ENCODE measurements at places on chromosomes 3 and 15.

- DNase-seq, result no peak
Observed at GRCh38 chr15:31178705-31179104, 77.2 kb upstream of the TRPM1 start.

DNA sequence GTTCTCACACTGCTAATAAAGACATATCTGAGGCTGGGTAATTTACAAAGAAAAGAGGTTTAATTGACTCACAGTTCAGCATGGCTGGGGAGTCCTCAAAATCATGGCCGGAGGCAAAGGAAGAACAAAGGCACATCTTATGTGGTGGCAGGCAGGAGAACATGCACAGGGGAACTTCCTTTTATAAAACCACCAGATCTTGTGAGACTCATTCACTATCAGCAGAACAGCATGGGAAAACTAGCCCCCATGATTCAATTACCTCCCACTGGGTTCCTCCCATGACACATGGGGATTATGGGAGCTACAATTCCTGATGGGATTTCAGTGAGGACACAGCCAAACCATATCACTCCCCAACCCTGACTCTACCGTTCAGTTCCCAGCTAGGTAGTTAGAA lies 59.7 kb upstream of the MINAR1 start:
- no peak for DNase-seq

GRCh38 chr15:37148714-37149113 lies 48.4 kb upstream of the MEIS2 start:
- DNase-seq, result no peak

DNA sequence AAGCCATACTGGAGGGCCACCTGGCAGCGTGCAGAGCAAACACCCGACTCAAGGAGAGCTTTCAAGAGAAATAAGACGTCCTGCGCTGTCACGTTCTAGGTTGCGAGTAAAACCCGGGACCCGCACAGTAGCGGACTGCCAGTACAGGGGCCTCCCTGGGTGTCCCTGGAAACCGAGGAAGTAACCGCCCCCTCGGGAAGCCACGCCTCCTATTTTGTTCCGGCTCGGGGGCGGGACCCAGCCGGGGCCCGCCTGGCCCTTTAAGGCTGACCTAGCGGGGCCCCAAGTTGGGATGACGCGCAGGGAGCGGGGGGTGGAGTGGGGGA lies 218 bp upstream of the MAPKAPK3 start:
- peak; percentile 95 for DNase-seq

GRCh38 chr15:71628988-71629770 lies 181.2 kb upstream of the NR2E3 start:
- DNase-seq, result no peak

DNA sequence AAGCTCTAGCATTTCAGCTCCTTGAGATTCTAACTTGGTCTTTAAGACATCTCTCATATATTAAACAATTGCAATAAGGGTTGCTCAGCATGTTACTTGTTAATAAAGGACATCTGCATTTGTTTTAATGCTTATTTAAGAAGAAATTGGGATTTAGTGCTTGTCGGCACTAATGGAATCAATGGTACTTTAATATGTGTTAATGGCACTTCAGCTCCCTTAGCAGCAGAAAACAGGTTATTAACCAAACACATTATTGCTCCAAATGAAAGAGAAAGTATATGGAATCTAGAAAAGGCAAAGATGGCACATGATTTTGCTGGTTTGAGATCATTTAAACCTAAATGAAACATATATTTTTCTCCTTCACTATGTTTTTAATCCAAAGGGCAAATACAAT lies 137.3 kb upstream of the GOLIM4 start:
- no peak for DNase-seq

GRCh38 chr3:155517903-155518302 lies 224.4 kb upstream of the STRIT1 start:
- no peak for DNase-seq

GRCh38 chr15:62491642-62492041 lies 326.6 kb upstream of the C2CD4B start:
- no peak for DNase-seq

DNA sequence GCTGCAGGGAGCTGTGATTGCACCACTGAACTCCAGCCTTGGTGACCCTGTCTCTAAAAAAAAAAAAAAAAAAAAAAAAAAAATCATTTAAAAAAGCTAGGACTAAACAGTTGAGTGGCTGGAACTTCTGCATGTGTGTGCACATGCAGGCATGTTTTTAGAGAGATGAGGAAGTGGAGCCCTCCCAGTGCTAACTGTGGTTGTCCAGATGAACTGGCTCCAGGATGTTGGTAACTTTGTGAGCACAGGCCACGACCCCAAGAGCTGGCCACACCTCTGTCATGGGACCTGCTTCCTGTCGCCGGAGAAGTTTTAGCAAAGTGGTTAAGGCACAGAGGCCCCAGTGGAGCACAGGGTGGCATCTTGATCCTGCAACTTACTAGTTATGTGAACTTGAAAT lies 27.0 kb downstream of the CHCHD6 start:
- DNase-seq, result no peak

DNA sequence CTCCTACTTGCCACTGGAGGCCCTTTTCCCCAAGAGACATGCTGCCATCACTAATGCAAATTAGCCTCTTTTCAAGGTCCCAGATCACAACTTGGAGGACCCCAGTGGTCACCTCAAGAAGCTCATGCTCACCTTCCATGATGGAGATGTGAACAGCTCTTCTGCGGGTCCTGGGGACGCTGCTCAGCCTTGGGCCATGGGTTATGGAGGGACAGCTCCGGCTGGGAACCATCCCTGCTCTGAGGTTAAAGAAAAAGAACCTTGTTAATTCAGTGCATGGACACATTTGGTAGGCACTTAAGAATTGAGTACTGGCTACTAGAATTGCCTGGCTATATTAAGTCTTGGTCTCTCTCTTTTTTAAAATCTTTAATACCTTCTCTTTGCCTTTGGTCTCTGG lies 56.8 kb downstream of the WDR76 start:
- DNase-seq, result no peak

DNA sequence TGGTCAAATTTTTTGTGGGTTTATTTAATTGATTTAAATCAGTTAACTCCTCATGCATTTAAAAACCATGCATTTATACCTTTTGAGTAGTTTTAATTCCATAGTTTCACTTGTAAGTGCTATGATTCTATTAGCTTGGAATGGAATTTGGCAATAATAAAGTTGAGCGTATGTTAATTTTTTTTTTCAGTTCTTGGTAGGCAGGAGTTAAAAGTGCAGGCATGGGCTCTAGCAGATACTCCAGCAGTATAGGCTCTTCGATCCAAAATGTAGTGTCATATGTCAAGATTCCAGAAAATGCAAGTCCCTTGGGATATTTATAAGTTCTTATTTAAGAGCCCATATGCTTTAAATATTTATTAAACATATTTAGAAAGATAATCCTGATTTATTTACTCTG lies 70.3 kb downstream of the LYSMD4 start:
- no peak for DNase-seq

- no peak for DNase-seq
Observed at GRCh38 chr3:106257172-106257571, 388.4 kb upstream of the CBLB start.

DNA sequence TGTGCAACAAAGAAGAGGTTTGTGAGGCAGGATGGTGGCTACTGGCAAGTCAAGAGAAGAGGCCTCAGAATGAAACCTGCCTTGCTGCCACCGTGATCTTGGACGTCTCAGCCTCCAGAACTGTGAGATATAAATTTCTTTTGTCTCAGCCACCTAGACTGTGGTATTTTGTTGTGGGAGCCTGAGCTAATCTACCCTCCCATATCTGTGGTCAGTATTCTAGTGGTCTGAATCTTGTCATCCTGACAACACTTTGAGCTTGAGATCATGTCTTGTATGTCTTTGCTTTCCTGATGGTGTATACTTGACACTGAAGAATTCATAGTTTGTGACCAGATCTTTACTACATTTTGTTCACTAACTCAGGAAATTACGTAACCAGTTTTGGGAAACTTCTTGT lies 240.6 kb upstream of the GOLIM4 start:
- DNase-seq, result no peak

GRCh38 chr15:79066391-79067071 lies 24.0 kb downstream of the RASGRF1 start:
- DNase-seq, result no peak

DNA sequence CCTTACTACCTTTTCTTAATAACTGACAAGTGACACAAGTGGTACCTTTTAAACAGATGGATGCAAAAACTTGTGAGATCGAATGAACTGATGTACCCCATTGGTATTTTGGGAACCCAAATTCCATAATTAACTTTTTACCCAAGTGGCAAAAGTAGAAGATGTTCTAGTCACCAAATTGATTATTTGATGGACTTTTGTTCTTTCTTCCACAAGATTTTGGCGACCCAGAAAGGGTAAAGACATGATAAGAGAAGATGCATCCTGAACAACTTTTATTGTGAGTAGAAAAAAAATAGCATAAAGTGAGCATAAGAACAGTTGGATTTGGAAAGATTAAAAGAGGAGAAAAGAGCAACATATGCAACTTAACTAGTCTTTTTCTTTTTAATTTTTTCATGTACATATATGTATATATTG lies 159.5 kb downstream of the TIGIT start:
- DNase-seq, result no peak

DNA sequence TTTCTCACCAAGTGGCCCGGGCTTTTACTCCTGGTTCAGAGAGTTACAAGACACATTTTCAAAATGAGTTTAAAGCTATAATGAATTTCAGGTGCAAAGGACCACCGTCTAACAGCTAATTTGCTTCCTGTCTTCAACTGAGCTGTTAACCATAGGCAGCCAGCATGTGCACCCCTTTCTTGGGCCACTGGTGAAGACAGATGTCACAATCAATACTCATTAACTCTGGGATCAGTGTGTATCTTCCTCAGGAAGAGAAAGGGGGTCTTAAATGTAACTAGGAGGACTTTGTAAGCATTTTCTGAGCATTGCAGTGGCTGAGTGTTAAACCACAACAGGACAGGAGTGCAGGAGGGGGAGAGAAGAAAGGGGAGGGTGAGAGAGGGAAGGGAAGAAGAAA lies 750.7 kb upstream of the CFAP20DC start:
- no peak for DNase-seq

DNA sequence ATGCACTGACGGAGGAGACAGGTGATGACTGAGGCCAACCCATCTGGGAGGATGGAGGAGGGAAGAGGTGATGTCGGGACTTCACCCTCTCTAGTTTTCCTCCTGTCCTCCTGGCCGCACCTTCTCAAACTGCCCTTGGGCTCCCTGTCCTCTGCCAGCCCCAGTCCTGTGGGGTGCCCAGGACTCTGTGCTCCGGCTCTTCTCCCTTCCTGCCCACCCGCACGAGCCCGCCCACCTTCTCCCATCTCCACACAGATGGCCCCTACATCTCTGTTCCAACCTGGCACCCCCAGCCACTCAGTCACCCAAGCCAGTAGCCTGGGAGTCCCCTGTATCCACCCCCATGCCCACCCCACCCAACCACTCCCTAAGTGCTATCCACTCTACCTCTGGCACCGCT lies 206.7 kb upstream of the LINGO1 start:
- no peak for DNase-seq

- no peak for DNase-seq
Observed at GRCh38 chr15:45664451-45664850, 29.6 kb downstream of the SQOR start.

DNA sequence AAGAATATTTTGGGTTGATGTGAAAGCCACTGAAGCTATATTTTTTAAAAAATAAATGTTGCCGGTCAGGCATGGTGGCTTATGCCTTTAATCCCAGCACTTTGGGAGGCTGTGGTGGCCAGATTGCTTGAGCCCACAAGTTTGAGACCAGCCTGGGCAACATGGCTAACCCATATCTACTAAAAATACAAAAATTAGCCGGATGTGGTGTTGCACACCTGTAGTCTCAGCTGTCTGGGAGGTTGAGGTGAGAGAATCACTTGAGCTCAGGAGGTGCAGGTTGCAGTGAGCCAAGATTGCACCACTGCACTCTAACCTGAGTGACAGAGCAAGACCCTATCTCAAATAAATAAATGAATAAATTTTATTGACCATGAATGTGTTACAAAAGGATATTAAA lies 39.6 kb downstream of the GOLM2 start:
- DNase-seq, result no peak

DNA sequence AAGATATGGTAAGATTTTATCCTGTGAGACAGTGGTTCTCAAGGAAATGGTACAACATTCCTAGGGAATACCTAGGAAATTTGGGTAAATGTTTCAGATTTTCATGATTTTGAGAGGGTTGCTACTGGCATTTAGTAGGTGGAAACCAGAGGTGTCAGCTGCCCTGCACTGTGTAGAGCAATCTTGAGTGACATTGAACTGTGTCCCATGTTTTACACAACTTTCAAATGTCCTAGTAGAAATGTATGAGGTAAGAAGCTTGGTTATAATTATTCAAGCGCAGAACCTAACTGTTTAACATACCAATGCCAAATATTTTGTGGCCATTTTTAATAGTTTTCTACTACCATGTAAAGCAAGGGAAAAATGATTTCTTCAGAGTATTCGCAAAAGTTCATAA lies 120.4 kb downstream of the GADL1 start:
- DNase-seq, result no peak

DNA sequence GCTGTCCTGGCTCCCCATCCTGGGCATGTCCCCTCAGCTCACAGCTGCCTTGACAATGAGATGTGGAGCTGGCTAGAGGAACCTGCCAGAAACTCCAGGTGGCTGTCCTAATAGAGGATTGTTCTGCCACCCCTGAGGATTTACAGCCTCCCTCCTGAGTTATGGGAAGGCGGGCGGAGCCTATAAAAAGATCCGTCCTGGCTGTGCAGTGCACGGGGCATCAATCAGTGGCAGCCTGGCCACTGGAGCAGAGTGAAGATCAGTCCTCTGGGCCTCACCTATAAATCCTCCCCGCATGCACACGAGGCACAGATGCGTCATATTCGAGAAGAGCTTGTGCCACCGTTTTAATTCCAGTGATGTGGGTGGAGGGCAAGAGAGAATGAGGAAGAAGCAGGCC lies 90.0 kb downstream of the MEGF11 start:
- DNase-seq, result no peak

GRCh38 chr15:45572617-45573016 lies 14.6 kb upstream of the BLOC1S6 start:
- no peak for DNase-seq

DNA sequence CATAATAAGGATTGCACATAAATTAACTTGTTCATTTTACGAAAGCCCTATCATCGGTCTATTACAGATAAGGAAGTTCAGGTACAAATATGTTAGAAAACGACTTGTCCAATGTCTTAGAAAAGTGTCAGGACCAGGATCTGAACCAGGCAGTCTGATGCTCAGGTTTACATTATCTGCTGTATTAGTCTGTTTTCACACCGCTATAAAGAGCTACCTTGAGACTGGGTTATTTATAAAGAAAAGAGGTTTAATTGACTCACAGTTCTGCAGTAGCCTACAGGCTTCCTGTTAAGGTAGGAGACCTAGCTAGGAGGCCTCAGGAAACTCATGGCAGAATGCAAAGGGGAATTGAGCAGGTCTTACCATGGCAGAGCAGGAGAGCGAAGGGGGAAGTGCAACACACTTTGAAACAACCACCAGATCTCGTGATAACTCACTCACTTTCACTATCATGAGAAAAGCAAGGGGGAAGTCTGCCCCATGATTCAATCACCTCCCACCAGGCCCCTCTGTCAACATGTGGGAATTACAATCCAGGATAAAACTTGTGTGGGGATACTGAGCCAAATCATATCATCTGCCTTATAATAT lies 45.8 kb upstream of the GOLIM4 start:
- no peak for DNase-seq

- no peak for DNase-seq
Observed at GRCh38 chr3:18669374-18669773, 244.2 kb upstream of the SATB1 start.

GRCh38 chr3:106805625-106806024 lies 571.6 kb upstream of the CCDC54 start:
- no peak for DNase-seq

- no peak for DNase-seq
Observed at GRCh38 chr15:47300596-47300995, 416.7 kb upstream of the SEMA6D start.

- DNase-seq, result peak; percentile 37
Observed at GRCh38 chr15:25862472-25863110, 536 bp downstream of the ATP10A start.
